ENCODE measurements at places on chromosomes 12 and 14.

DNA sequence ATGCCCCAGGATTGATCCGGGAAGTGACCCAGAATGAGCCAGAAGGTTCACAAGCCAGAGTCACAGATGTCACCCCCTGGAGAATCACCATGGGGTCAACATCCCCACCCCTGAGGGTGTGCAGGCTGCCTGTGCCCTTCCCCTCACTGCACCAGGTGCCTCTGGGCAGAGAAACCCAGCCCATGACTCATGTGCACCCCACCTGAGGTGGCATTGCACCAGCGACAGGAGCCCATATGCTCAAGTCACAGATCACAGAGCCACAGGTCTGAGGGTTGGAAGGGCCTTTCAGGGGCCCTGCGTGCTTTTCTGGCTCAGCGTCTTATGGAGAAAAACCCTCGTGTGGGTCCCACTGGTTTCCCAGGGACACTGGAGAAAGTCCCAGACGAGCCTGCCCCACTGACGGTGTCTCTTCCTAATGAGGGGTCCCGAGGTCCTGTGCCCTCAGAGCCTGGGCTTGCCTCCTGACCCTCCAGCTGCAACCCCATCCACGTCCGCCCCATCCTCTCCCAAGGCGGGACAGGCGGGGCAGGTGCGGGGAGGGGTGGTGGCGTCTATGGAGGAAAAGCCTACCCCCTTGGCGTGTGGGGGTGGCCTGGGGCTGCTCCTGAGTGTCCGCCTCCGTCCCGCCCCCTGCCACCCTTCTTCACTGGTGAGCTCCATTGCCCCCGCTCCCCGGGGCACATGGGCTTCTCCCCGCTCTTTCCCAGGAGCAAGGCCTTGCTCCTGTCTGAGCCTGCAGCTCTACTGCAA is 47.6 kb downstream of the SLC8B1 start:
- no peak for DNase-seq

DNA sequence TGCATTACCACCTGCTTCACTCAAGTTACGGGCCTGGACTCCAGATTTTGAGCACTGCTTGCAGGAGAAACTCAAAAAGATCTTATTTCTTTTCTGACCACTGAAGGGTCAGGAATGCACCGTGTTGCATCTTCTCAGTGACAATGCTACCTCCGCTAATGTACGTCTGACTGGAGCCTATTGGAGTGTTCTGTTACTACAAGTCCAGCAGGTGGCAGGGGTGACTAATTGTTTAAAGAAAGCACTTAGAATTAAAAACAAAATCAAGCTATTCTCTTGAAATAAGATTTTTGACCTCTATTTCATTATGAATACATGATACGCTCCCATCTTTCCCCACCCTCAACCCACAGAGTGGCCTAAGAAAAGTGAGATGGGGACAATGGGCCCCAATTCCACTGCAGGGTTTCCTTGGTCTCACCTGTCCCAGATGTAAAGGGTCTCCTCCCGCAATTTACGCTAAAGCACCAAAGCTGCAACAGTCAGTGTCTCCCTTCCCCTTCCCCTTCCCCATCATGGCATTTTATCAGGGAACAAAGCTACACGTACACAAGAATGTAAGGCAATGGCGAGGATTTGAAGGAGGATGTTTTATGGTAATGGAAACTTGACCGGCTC is 2.2 kb downstream of the TBPL2 start:
- DNase-seq: peak; percentile 79

DNA sequence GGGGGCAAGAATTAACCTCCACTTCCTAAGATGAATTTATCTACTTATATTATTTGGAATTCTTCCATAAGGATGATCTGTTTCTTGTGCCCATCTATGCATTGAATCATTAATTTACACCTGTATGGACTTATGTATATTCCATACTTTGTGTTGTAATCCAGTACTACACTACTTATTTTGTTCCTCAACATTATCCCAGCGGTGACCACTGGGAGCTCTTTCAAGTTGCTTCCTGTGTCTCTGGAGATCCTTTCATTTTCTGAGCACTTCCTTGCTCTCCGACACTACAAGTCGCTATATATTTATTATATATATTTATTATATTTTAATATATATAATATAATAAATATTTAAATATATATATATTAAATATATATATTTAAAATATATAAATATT is 54.9 kb upstream of the SCN8A start:
- DNase-seq: peak; percentile 40

DNA sequence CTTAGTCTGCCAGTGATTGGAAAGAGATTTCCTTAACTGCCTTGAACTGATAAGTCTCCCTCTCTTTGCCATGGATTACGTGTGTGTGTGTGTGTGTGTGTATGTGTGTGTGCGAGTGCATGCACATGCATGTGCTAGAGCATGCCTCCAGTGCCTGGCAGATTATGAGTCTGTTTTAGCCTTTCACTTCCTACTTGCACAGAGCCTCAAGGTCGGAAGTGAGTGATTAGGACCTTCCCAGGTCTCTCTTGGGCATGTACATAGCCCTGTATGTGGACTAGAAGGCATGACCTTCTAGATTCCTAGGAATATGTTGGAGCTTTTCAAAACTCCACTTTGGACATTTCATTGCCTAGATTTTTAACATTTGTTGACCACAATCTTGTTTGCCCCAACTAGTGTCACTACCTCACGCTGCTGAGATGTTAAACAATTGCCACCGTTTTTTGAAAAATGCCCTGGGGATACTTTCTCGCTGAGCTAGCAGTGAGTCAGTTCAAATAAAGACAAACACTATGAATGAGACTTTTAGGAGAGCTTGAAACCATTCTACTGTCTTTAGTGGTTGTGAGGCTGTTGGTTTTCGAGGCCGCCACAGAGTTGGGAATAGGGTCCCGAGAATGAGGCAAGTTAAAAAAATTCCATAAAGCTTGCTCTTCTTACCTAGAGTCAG is 28.2 kb downstream of the KIAA0586 start:
- peak; percentile 87 for DNase-seq

- no peak for DNase-seq
Observed at GRCh38 chr14:101114726-101115515, 211.4 kb upstream of the RTL1 start.

DNA sequence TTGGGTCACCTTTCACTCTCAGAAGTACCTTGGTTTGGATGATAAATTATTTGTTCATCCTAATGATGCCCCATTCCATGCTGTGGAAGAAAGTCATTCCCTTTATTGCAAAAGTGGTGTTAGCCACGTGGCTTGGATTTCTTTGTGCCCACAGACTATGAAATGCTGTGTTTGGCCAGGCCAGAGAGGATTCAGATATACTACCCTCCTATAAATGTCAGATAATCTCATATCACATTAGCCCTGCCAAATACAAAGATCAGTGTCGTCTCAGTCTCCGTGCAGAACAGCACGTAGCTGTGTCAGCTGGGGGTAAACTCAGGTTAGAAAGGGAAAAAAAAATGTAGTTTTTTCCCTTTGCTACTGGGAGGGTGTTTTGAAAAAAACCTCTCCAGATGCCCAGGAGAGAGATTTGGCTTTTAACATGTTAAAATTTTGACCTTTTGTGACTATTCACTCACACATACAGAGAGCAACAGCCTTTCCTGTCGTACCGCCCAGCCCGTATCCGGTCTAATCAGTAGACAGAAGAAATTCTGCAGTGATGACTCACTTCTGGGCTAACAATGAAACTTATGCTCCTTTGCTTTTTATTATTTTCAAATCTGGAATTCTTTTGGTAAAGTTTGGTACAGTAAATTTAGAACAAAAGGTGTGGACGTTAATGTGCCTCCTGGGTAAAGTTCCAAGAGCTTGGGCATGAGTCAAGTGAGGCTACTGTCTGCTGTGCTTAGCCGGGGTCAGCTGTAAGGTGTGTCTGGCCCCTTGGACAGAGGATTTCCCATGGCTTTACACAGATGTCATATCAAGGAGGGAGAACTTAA is 8.5 kb upstream of the PTPRB start:
- DNase-seq: peak; percentile 97

- DNase-seq: no peak
Observed at GRCh38 chr14:101084436-101084826, 180.9 kb upstream of the RTL1 start.

- no peak for DNase-seq
Observed at GRCh38 chr12:86196465-86196864, 59.7 kb downstream of the MGAT4C start.

DNA sequence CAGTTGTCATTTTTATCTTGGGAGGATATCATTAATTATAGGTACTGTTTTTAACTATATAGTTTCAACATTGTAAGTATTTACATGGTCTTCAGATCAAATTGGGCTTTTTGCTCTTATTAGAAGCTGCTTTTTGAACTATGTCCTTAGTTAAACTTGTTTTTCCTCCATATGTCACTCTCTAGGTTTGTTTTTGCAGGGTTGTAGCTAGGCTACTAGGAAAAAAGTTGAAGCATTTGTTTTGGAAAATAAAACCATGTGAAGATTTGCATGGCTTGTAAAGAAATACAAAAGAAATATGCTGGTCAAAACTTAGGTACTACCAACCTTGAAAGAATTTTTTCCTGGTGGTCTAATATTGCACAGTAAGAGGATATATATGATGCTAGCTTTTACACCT is 3.4 kb downstream of the ARID2 start:
- DNase-seq: no peak

DNA sequence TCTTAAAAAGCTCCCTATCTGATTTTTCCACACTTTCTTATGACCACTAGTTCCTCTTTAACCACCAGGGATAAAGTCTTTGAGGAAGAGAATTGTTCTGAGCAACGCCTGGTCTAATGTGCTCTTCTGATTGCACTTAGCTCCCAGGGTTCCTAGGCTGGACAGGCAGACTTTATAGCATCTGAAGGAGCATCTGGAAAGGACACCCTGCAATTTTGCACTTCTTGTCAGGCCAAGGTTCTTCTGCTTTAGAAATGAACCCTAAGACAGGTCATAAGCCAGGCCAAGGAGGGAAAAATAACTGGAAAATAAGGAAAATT is 126.3 kb downstream of the KTN1 start:
- DNase-seq: no peak

- DNase-seq: no peak
Observed at GRCh38 chr14:94127330-94127729, 2.1 kb downstream of the IFI27L2 start.

DNA sequence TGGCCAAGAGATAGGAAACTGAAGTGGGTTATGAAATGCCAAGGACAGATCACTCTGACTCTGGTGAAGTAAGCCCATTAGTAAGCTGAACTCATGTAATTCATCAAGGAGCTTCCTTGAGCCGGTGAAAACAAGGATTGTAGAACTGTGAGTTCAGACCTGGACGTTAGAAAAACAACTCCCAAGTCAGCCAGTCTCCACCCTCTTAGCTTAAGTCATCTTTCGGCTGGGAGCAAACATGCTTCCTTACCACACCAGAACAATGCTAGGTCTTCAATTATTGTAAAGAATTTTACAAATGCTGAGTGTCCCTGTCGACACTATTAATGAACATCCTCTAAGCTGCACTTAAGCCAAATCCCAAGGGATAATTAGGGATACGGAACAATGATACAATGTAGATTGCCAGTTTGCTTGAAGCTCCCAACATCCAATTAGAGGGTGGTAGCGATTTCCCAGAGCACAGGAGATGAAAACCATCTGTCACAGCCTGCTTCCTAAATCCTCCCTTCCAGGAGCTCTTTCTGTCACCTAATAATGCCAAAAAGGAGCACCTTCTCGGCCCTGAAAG is 45.7 kb upstream of the VASH1 start:
- DNase-seq: no peak

DNA sequence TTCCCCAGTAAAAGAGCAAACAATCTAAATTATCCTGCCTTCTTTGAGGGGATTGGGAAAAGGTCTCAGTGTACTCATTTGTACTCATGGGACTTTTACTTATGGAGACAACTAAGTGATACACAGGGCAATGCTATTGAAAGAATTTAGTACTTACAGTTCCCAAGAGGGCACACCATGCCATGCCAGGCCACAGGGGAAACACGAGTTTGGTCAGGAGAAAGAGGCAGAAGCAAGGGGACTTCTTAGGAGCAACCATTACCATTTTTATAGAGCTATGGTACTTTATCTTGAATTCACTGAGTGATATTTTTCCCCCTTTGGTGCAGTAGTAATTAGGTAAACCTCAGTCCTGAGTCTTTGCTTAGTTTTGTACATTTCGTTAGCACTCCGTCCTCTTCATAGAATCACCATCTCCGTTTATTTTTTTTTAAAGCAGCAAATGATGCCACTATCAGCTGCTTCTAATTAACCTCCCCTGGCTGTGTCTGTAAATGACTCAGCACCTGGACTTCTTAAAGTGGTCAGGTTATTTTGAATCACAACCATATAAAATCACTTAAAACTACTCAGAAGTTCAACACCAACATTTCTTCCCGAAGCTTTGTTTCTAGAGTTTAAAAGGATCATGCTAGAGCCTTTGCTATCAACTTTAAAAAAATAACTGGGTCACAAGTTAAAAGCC is 5.9 kb upstream of the WASHC3 start:
- DNase-seq: no peak

GRCh38 chr14:60343571-60344071 is 94.6 kb downstream of the PPM1A start:
- DNase-seq: no peak

DNA sequence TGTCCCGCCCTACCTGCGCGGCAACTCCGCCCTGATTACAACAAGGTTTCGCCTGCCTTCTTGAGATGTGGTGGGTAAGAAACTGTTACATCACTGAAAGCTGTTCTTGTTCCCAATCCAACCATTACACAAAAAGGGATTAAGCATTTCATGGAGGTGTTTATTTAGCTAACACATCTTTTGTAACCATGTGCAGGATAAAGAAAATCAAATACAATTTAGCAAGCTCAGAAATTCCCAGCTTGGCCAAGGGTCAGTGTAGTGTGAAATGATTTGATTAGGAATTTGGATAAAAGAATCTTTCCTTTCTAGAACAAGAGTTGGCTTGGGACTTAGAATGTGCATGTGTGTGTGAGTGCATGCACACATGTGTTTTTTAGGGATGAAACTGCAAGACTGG is 6.3 kb downstream of the FOXN4 start:
- DNase-seq: no peak

GRCh38 chr12:48990552-48990951 is 8.6 kb downstream of the DDN start:
- DNase-seq: no peak

- no peak for DNase-seq
Observed at GRCh38 chr14:72847721-72848120, 46.2 kb downstream of the DPF3 start.

DNA sequence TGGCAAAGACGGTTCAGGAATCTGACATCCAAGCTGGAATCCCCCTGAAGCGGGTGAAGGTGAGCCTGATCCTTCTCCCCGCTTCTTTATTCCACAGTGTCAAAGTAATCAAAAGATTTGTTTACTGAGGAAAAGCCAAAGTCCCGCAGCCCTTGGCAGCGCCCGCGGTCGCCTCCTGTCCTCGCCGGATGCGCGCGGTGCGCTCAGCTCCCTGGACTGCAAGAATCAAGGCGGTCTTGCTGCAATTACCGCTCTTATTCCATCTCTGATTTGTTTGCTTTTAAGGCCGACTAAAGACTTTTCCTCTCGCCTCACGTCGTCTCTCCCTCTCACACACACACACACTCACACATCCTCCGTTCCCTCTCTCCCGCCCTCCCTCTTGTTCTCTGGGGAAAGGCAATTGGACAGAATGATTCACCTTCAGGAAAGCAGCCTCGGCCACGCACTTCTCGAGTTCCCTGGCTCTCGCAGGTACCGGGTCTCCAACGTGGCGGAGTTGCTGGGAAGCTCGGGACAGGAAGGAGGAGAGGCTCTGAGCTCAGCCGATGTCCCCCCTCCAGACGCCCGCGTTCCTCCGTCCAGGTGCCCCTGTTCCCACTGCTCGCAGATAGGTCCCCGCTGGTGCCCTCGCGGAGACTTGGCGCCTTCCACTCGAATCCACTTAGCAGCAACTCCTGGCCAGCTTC is 68.6 kb upstream of the USP15 start:
- DNase-seq: peak; percentile 15
